ENCODE measurements at places on chromosomes 1 and 21.

GRCh38 chr1:35453031-35453430, 104.2 kb downstream of the KIAA0319L start:
- peak; percentile 86 for DNase-seq

DNA sequence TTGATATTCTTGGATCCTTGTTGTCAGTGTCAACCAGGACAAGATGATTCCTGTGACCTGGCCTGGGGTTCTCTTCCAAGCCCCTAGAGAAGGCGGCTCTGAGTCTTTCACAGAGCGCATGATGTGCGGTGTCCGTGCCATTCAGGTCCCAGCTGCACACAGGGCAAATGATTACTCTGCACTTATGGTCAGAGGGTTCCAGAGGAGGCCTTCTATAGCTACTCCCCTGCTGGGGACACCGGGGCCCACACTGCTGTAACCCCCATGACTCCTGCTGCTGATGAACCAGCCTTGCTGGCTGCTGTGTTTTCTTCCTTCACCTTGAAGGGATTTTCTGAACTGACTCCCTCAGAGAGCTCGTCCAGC, 1.5 kb downstream of the PTGFRN start:
- DNase-seq = no peak

- DNase-seq = peak; percentile 42
Measured at GRCh38 chr1:24932284-24932683, 2.2 kb upstream of the RUNX3 start.

GRCh38 chr1:39562886-39563285, 13.7 kb downstream of the PABPC4 start:
- DNase-seq = no peak

GRCh38 chr1:96072021-96072420, 649.6 kb upstream of the PTBP2 start:
- no peak for DNase-seq

DNA sequence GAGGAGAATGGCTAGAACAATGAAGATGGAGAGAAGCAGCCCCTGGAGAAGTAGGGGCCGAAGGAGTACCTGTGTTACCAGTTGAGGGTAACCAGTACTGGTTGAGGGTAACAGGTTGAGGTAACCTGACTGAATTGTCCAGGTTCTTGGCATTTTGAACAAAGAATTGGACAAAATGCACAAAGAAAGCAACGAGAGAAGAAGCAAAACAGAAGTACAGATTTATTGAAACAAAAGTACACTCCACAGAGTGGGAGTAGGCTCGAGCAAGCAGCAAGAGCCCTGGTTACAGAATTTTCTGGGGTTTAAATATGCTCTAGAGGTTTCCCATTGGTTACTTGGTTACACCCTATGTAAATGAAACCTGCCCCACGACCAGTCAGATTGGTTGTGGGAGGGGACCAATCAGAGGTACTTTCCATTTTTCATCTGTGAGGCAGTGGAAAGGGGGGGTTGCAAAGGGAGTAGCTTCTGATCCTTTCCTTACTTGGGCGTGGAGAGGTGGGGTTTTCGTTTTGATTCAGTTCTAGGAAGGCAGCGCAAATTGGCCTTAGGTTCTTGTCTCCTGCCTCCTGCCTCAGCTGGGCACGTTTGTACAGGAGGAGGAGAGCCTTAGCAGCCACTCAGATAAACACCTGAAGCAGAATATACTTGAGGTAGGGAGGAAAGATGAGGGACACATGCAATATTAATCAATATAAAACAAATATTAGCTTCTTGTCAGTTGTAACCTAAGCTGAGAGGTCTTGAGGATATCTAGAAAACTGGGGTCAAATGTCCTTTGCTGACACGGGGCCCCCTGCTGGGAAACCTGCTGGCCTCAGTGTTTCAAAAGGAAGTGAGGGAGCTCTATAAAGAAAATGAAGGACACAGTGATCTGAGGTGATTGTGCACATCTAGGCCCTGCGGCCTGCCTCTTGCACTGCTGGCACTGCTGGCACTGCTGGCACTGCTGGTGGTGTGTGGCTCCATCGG, 14.3 kb upstream of the LSM10 start:
- DNase-seq = no peak

GRCh38 chr1:45334308-45335245, 5.4 kb upstream of the TOE1 start:
- no peak for DNase-seq

DNA sequence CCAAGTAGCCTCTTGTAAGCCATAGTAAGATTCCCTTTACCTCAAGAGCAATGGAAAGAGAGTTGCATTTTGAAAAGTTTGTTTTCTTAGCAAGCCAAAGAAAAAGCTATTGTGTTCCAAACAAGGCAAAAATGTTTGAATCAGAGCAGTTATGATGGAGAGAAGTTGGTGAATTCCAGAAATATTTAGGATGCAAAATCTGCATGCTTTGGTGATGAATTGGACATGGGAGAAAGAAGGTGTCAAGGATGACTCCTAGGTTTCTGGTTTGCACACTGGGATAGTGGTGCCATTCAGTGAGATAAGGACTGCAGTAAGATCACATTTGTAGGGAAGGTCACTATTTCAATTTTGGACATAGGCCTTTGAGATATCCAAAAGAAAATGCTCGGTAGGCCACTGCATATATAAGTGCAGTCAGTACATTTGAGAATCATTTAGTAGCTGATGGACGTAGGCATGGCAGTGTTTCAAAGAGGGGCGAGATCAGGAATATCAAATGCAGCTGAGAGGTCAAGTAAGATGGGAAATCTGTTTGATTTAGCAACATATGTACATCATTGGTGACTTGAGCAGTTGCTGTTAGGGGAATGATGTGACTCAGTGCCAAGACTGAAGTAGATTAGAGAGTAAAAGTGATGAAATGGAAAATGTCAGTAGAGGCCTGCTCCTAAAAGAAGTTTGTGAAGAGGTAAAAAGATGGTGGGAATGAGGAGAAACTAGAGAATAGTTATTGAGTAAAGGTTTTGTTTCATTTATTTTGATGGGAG, 33.9 kb upstream of the GPR25 start:
- no peak for DNase-seq

DNA sequence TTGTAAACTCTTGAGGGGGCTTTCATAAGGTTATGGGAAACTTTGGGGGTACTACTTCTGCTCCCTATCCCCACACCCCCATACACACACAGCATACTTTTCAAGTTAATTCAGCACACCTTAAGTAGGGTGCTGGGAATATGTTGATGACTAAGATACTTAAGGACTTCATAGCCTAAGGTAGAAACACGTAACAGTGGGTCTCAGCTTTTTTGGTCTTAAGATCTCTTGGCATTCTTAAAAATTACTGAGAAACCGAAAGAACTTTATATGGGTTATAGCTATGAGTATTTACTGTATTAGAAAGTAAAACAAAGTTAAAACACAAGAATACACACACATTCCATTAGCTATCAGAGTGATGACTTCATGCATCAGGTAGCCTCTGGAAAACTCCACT, 2.1 kb downstream of the OTUD3 start:
- no peak for DNase-seq

GRCh38 chr1:100308777-100309176, 42.8 kb downstream of the RTCA start:
- DNase-seq = no peak

DNA sequence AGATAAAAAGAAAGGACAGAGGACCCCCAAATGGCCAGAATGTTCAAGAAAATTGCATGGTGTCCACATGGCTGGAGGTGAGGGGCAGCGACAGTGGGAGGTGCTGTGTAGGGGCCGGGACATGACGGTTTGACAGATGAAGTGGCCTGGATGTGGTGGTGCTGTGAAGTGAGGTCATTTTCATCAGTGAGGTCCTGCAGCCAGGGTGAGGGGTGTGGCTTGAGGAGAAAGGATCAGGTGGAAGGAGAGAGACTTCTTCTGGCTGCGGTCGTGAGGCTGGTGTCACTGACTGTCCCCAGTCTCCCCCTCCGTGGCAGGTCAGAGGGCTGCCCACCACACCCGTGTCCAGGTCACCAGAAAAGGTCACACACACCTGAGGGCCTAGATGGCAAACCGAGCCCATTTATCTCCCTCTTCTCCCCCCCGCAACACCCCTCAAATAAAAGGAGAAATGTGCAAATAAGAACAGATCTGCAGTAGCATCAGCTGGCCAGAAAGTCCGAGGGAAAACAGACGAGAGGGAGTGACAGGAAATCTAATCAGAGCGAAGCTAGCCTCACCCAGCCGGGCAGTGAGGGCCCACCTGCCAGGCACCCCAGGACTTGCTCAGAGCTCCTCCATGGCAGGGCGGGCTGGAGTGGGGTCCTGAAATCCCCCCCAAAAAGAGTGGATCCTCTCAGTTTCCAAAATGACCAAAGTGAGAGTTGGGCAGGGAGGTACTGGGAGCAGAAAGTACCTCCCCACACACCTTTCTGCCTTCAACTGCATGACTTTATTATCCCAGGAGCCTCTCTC, 148.5 kb upstream of the EDN2 start:
- no peak for DNase-seq

GRCh38 chr1:105137543-105138457, 1388.1 kb downstream of the AMY1C start:
- DNase-seq = no peak

DNA sequence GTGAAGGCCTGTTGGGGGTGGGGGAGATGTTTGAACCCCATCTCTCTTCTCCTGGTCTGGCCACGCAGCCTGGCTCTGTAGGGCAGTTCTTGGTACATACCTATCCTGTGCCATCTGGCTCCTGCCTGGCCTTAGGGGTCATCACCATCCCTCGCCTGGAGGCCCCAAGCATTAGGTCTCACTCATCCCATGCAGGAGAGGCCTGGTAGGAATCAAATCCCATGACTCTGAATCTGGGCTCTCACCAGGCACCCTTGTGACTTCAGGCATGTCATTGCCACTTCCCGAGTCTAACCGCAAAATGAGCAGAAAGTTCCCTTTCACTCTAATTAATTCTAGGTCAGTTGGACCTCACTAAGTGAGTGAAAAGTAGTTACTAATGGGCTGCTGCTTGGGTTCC, 37.2 kb downstream of the ETNK2 start:
- DNase-seq = no peak

GRCh38 chr21:40936771-40937261, 89.9 kb upstream of the DSCAM start:
- DNase-seq = no peak

- DNase-seq = no peak
Measured at GRCh38 chr1:184669391-184669790, 85.3 kb downstream of the EDEM3 start.

- no peak for DNase-seq
Measured at GRCh38 chr1:154198756-154199562, 7.1 kb upstream of the TPM3 start.

DNA sequence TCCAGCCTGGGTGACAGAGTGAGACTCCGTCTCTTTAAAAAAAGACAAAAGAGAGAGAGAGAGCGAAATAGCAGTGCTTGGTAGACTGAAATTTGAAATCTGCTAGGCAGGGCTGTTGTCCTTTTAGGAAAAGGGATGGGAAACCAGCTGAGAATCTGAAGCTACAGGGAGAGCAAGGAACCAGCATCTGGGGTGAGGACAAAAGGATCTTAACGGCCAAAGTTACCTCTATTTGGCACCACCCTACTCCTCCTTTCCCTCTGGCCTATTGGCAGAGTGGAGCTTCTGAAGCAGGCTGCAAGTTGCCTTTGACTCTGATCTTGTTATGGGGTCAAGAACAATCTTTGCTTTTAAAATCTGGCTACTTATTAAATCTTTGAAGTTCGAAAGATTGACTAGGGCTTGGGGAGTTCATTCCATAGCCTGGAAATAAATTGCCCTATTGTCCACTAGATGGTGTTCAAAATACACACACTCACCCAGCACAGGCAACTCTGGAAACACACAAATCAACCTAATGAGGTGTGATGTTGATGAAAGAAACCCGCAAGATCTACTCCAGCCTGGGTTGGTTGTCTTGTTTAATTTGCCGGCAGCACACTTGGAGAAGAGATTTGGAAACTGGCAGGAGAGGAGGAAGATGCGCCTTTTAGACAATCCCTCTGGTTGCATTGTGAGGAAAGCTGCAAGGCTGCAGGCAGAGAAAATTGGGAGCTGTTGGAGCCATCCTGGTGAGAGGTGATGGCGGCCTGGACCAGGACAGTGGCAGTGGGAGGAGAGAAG, 16.5 kb upstream of the PARP1 start:
- peak; percentile 93 for DNase-seq

DNA sequence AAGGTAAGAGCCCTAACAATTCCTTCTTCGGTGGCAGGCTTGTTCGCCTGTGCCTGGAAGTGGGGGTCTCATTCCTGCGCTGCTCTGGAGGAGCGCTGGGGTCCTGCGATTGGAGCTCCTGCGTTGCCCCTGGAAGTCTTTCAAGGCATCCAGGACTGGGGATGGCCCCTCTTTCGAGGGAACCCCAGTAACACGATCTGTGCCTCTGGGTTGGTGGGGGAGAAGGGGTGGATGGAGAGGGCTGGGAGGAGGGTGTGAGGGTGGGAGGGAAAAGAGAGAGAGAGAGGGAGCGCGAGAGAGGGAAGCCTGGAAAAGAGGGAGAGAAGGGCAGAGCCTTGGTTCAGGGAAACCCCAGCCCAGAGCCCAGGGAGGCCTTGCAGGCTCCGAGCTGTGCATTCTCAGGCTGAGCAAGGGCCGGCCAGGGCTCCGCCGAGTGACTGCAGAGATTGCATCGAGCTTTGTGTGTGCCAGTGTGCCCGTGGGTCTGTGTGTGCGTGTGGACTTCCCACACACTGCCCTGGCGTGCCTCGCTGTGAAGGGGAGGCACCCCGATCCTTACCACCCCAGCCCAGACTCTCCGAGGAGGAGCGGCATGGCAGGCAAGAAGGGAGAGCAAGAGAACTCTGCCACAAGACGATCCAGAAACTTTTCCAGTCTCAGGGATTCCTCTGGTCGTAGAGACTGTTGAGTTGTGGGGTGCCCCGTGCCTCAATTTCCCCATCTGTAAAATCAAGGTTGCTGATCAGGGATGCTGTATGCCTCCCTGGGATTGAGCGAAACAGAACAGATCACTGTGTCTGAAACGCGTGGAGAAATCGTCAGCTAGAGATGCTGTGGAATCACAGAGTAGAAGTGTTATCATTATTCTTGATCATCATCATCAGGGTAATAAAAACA, 619 bp downstream of the BCL9 start:
- DNase-seq = peak; percentile 46

GRCh38 chr21:28775071-28775470, 217.6 kb downstream of the LTN1 start:
- DNase-seq = no peak

- no peak for DNase-seq
Measured at GRCh38 chr21:31140025-31140424, 101.7 kb upstream of the KRTAP19-8 start.

GRCh38 chr1:31785947-31786290, 21.8 kb upstream of the ADGRB2 start:
- DNase-seq = no peak

GRCh38 chr1:208475951-208476845, 232.0 kb upstream of the PLXNA2 start:
- DNase-seq = peak; percentile 91

DNA sequence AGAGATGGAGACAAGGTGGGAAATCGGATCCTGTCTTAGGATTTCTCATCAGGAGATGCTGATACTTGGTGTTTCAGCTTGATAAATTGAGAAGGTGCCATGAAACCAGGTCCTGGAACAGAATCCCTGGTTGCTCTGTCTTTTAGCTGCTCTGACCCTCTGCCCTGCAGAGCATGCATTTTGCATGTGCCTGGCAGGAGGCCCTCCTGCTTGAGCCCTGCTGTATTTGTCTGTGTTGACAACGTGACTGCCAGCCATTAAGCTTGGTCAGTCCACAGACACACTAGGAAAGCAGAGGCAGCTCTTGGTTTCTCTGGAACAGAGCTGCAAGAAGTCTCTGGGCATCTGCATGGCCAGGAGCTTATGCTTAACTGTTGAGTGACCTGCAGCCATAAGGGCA, 2.5 kb downstream of the SLC25A44 start:
- DNase-seq = no peak

- no peak for DNase-seq
Measured at GRCh38 chr1:243482141-243483022, 226.5 kb downstream of the SDCCAG8 start.

GRCh38 chr1:29415156-29415830, 179.0 kb downstream of the PTPRU start:
- peak; percentile 27 for DNase-seq

GRCh38 chr1:113012149-113012548, 56.2 kb upstream of the SLC16A1 start:
- no peak for DNase-seq
